HT1080 (cell line): ENCODE measurements at places on chromosomes 11 and 22.

- no peak for DNase-seq
These were observed 643.9 kb downstream of the BRD1 start for GRCh38 chr22:49183826-49184216.

DNA sequence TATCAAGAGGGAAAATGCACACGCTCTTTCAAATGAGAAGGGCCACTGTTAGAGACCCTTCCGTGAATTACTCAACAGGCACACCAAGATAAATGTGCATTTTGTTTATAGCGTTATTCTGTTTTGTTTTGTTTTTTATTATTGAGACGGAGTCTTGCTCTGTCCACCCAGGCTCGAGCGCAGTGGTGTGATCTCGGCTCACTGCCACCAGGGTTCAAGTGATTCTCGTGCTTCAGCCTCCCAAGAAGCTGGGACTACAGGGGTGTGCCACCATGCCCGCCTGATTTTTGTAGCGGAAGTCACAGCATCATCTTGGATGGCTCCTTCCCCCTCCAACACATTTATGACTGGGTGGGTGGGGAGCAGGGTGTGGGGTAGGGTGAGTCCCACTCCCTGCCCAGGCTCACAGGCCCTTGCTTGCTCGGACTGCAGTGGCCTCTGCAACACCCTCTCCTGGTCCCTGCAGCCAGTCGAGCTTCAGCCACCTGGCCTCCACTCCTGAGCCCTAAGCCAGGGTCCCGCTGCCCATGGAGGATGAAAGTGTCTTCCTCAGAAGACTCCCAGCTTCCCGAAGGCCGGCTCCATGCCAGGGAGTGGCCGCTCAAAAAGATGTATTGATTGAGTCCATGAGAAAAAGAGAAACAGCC, 68.0 kb downstream of the RTL6 start:
- DNase-seq = no peak

GRCh38 chr22:40216041-40216756, 38.5 kb downstream of the TNRC6B start:
- DNase-seq = no peak

DNA sequence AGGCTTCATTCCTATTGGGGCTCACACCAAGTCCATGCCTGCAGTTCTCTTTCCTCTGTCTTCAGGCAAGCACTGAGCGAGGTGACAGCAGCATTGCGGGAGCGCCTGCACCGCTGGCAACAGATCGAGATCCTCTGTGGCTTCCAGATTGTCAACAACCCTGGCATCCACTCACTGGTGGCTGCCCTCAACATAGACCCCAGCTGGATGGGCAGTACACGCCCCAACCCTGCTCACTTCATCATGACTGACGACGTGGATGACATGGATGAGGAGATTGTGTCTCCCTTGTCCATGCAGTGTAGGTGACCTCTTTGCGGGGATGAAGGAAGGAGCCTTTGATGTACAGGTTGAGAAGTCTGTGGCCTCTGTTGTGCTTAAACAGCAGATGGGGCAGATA, 11.4 kb upstream of the RRM1 start:
- no peak for DNase-seq

- no peak for DNase-seq
These were observed 97.7 kb upstream of the TOP3B start for GRCh38 chr22:22080270-22080669.
